ENCODE measurements at places on chromosomes 6 and 20.

DNA sequence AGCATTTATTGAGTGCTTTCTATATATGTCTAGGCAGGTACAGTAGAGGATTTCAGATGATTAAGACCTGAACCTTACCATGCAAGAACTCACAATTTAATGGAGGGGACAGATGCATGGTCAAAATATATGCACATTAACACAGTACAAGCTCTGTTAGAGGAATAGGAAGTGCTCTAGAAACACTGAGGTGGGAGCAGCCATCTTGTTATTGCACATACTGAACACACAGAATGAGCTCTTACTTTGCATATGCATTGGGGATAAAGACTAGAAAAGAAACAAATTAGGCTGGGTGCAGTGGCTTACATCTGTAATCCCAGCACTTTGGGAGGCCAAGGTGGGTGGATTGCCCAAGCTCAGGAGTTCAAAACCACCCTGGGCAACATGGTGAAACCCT is 438.3 kb downstream of the UTRN start:
- no peak for DNase-seq

DNA sequence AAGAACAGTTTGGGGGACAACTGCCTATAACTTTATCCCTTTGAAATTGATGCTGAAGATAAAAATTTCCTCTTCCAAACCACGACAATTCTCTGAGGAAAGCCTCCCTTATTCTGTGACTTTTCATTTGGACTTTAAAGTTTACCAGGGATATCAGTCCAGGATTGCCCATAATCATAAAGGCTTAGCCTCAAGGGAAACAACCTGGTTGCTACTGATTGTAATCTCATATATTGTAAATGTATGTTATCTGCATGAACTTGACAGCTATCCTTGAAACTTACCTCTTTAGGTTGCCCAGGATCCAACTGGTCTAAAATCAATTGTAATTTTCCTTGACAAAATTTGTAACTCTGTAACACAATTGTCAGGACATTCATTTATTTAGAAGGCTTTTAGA is 23.8 kb downstream of the TBC1D32 start:
- no peak for DNase-seq

DNA sequence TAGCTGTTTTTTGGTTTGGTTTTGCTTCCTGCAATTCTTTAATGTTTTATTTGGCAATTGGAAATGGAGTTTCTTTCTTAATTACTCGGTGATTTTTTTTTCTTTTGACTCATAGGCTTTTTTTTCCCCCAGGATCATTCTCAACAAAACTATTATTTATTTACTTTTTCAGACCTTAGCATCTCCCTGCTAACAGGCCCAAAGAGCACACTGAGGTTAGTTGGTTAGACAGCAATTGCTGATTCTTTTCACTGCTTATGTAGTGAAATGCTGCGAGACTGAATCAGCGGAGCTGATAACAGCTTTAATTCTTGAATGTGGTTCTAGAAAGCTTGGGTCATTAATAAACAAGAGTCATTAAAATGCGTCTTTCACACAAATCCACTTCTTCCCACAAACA is 79.1 kb upstream of the ZFP64 start:
- DNase-seq, result no peak

DNA sequence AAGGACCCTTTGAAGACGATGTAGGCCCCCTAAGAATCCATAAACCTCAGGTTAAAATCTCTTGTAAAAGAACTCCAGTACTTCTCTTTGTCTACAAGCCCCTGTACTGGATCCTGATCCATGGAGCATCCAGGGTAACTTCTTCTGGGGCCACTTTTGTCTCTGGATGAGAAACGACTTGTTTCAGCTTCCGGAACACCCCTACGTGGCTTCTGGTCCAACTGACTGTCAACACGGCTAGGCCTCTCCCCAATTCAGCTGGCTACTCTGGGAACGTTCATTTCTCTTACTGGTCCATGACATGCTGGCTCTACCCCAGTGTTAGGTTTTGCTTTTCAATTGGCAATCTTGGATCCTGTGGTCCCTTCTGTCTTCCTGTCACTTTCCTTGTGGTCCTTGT is 198.0 kb downstream of the BACH2 start:
- no peak for DNase-seq

GRCh38 chr6:30200551-30201281 is 12.5 kb downstream of the TRIM26 start:
- DNase-seq, result no peak

DNA sequence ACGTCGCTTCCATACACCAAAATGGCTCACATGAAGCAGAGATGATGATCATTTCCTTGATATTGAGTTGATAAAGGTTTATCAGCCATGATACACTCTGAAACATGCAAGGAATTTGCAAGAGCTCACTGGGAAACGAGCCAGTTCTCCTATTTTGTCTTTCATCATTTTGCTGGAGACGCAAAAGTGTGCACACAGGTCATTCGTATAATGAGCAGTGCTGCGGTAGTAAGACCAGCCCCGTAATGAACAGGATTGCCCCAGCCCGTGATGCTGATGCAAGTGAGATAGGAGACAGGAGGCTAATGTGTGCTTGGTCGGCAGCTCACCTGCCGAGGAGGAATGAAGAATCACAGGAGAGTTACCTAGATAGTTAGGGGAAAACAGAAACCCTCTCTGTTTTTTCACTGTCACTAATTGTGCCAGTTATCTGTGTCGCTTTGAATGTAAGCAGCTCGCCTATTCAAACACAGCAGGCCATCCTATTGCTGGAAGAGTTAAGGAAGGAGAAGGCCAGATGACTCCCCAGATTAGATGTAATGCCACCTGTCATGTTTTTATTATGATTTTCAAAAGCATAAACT is 391.8 kb downstream of the SAMD5 start:
- no peak for DNase-seq

Measured in aorta (tissue), 5 donors.